ENCODE measurements at places on chromosomes 5 and 9. TPM values are rescaled to one million over a fixed set of nuclear protein-coding genes. Genes with fewer than 3 reads are reported as not detected.

SEMA6A gene
- total RNA-seq, result 71.4 TPM

PCYOX1L gene
- 13.1 TPM for total RNA-seq

PCDHA2 gene
- total RNA-seq, result 20.3 TPM

FST gene
- total RNA-seq, result 2.2 TPM

STPG3 gene
- not detected for total RNA-seq

PCDHGC4 gene
- 91.7 TPM for total RNA-seq

AJM1 gene
- 1.9 TPM for total RNA-seq

NDOR1 gene
- 6.9 TPM for total RNA-seq

FAM53C gene
- 25.7 TPM for total RNA-seq

CCL21 gene
- total RNA-seq, result not detected

KCNIP1 gene
- 10.3 TPM for total RNA-seq

PPP1R26 gene
- total RNA-seq, result 38.8 TPM

PCDHGA9 gene
- 38.2 TPM for total RNA-seq

MEGF10 gene
- total RNA-seq, result 28.2 TPM

C9orf153 gene
- 1.3 TPM for total RNA-seq

FOXD4L4 gene
- total RNA-seq, result 1.6 TPM

TBC1D13 gene
- total RNA-seq, result 11.3 TPM

GGTA1 gene
- total RNA-seq, result 1.9 TPM

MLANA gene
- total RNA-seq, result not detected

SH3RF2 gene
- total RNA-seq, result 0.94 TPM

FAM163B gene
- 17.2 TPM for total RNA-seq

TAF11L5 gene
- not detected for total RNA-seq

ZBTB34 gene
- 75.7 TPM for total RNA-seq

PCDHB10 gene
- 26.3 TPM for total RNA-seq

ESM1 gene
- not detected for total RNA-seq

PTGR1 gene
- 7.5 TPM for total RNA-seq

LCN15 gene
- total RNA-seq, result not detected

CDK7 gene
- 34.7 TPM for total RNA-seq

SPATA31D4 gene
- not detected for total RNA-seq

MEIKIN gene
- total RNA-seq, result not detected

ENTREP1 gene
- 4.1 TPM for total RNA-seq

PCDHA6 gene
- total RNA-seq, result 46.3 TPM

ENTR1 gene
- total RNA-seq, result 36.3 TPM

PCDHA9 gene
- 42.6 TPM for total RNA-seq

PROB1 gene
- 0.94 TPM for total RNA-seq

IL3 gene
- not detected for total RNA-seq

ARSI gene
- not detected for total RNA-seq

DAB2 gene
- total RNA-seq, result 38.8 TPM

NMUR2 gene
- not detected for total RNA-seq

PAPPA gene
- not detected for total RNA-seq

ANKRD18A gene
- 8.1 TPM for total RNA-seq

PSAT1 gene
- 27.5 TPM for total RNA-seq

UGT3A2 gene
- not detected for total RNA-seq

GIN1 gene
- 13.5 TPM for total RNA-seq

CDH9 gene
- total RNA-seq, result 14.7 TPM

KCNV2 gene
- total RNA-seq, result not detected

NXNL2 gene
- total RNA-seq, result 0.94 TPM

ANKRD20A1 gene
- 5.9 TPM for total RNA-seq

HBEGF gene
- total RNA-seq, result 10.3 TPM

KYAT1 gene
- 10.6 TPM for total RNA-seq

SLC6A18 gene
- total RNA-seq, result not detected

DMRT3 gene
- total RNA-seq, result not detected

UNC13B gene
- 31.9 TPM for total RNA-seq

FOXD1 gene
- 0.31 TPM for total RNA-seq

ARID3C gene
- total RNA-seq, result 0.63 TPM

PIP5KL1 gene
- total RNA-seq, result 3.4 TPM

SH2D3C gene
- total RNA-seq, result 11.3 TPM
